ENCODE measurements at places on chromosomes 13 and 19.

GRCh38 chr19:52007451-52007805 is 583 bp downstream of the ZNF615 start:
- DNase-seq = no peak

GRCh38 chr13:110340812-110341444 is 33.8 kb downstream of the COL4A2 start:
- DNase-seq = no peak

DNA sequence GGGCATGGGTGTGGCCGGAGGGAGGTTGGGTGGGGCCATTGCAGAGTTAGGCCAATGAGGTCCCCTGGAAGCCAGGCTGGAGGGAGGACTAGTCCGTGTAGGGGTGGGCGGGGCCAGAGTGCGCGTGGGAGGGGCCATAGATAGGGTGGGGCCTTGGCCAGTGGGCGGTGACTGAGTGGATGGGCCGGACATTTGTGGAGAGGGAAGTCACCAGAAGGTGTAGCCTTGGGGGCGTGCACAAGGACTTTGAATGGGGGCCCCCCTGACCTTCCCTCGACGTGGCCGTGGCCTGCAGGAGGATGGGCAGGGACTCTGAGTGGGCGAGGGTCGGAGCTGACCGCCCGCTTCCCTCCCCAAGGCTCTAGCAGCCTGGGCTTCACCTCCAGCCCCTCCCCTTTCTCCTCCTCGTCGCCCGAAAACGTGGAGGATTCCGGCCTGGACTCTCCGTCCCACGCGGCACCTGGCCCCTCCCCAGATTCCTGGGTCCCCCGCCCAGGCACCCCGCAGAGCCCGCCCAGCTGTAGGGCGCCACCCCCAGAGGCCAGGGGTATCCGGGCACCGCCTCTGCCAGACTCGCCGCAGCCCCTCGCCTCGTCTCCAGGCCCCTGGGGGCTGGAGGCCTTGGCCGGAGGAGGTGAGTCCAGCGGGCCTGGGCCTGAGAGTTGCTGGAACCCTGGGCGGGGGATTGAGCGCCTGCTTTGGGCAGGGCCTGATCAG is 16.5 kb upstream of the B3GNT3 start:
- no peak for DNase-seq

GRCh38 chr13:40059540-40060232 is 404.2 kb downstream of the COG6 start:
- no peak for DNase-seq

DNA sequence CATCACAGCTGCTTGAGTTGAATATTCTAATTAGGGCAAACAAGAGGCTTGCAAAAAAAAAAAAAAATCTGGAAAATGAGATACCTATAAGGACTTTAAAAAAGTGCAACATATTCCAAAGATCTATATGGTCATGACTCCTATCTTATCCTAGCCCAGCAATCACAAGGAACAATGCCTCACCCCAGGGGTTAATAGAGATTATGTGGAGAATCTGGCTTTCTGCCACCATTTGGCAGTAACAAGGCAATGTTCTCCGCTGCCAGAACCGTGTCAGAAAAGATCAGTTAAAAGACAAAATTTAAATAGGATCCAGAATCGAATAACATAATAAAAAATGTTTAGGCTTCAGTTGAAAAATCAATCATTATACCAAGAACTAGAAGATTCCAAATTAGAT is 1643.2 kb upstream of the PRR20A start:
- no peak for DNase-seq

DNA sequence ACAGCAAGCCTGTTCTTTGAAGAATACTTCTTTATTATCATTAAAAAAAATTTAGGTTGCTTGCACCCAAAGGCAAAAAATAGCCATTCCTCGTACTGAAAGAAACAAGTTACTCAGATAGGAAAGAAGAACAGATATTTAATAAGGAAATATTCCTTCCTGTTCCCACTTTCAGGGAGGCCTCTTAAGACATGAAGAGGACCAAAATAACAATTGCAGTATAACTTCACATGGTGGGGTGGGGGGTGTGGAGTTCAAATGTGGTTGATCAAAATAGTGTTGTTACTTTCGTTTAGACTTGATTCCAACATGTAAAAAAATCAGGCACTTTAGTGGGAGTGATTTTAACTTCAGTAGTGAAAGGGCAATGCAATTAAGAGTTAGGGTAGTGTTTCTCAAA is 3.6 kb downstream of the RGCC start:
- DNase-seq = no peak

Data from AG04450 (cell line).